Kidney epithelial cell (primary cell): ENCODE measurements at places on chromosomes 1 and 21. TPM values are rescaled to one million over a fixed set of nuclear protein-coding genes. Genes with fewer than 3 reads are reported as not detected.

GRCh38 chr1:203317429-203318228 lies 12.3 kb downstream of the BTG2 start:
- DNase-seq, result no peak

DNA sequence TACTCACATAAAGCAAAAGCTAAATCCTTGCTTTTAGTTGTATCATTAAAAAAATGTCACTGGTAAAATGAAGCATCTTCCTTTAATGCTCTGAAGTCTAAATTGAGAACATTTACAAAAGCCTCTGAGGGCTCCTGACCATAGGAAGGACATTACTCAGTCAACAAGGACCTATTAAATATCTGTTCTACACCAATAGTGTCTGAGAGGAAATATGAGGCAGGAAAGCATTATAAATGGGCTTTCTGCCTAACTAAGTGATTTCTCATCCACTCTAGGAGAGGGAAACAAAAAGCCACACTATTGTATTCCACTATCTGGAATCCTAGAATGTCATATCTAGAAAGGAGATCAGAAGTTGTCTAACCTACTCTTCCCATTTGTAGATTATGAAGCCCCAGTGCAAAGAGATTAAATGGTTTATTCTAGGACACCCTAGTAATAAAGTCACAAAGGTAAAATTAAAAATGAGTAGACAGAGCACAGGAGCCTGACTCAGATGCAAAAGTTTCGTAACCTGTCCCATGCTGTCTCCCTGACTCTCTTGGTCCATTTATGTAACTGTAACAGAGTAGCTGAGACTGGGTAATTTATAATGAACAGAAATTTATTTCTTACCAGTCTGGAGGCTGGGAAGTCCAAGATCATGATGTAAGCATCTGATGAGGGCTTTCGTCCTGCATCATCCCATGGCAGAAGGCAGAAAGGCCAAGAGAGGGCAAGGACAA lies 17.6 kb downstream of the RGS1 start:
- DNase-seq, result no peak

GRCh38 chr1:26110731-26111529 lies 694 bp upstream of the PDIK1L start:
- no peak for DNase-seq

DNA sequence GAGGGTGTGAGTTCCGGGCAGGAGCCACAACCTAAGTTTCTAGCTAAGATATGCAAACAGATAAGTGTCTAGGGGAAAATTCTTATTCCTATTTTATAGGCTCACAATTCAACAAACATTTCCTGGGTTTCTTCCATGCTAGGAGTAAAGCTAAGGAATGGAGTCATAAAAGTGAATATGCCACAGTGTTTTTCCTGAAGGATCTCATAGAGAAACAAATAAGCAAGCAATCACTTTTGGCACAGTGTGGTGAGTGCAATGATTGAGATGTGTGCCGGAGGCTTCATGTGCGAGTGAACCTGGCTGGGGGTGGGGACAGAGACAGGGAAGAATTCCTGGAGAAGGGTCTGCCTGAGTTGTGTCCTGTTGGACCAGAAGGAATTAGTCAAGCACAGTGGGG lies 147.4 kb downstream of the TENT5C start:
- DNase-seq, result no peak

DNA sequence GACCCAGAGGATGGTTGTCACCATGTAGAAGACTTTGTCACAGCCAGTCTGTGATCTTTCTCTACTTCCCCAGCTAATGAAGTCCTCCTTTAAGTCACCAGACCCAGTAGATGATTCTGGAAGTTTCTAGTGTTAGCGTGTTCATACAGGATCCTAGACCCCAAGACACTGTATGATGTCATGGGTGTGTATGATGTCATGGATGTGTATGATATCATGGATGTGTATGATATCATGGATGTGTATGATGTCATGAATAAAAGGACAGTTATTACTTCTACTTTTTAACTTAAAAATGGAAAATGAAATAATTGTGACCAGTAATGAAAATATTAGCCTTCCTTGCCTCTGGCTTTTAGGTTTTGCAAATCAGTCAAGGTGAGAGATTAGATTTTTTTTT lies 260.0 kb downstream of the FMN2 start:
- no peak for DNase-seq

GRCh38 chr1:205772607-205773032 lies 2.7 kb downstream of the RAB29 start:
- DNase-seq, result no peak

- peak; percentile 21 for DNase-seq
Observed at GRCh38 chr21:28283641-28284490, 708.8 kb downstream of the LTN1 start.

- DNase-seq, result no peak
Observed at GRCh38 chr1:62309906-62310305, 9.3 kb downstream of the KANK4 start.

DNA sequence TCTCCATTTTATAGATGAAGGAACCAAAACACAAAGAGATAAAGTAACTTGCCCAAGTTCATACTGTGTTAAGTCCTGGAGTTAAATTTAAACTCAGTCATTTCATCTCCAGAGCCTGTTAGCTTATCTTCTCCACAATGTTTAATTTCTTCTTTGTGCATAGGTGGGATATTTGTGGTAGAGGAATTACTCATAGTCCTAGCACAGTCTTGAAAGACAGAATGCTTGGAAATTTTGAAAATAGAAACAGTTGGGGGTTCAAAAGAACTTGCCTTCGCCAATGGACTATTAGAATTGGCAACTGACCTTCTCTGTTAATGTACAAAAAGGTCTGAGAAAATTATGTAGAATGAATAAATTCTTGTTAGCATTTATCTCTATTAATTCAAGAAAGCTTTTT lies 832.0 kb upstream of the PRMT6 start:
- DNase-seq, result no peak

- peak; percentile 39 for DNase-seq
Observed at GRCh38 chr1:7207875-7208646, 422.8 kb downstream of the CAMTA1 start.

GRCh38 chr1:177053648-177054047 lies 110.9 kb downstream of the ASTN1 start:
- DNase-seq, result no peak

DNA sequence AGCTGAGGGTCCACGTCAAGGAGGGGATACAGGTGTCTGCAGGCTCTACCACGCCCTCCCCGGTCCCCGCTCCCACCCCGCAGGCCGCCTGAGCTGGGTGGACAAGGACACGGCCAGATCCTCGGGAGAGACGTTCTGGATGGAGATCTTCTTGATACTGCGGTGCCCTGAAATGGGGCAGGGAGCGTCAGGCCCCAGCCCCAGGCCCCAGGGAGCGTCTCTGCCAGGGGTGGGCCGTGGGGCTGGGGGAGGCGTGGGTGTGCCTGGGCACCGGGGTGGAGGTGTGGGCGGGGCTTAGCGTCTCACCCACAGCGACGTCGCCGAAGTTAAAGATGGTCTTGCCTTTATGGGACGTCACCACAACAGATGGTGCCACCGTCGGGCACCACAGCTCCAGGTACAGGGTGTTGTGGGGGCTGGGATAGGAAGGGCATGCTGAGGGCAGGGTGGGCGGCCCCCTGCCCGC lies 7.3 kb upstream of the TMEM52 start:
- no peak for DNase-seq

DNA sequence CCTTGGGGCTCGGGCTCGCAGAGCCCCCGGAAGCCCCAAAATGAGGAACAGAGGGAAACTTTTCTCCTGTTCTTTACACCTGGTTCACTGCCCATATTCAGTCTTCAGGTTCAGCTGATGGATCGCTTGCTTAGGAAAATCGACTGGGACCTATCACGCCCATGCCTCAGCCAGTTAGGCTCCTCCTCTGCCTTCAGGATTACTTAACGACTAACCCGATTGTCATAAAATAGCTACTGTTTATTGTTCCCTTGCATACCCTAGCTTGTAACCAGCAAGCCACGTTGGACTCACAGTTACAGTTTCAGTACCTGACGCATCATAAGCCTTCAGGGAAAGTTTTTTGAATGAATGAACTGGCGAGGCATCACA lies 692 bp downstream of the TARDBP start:
- DNase-seq, result no peak

- DNase-seq, result no peak
Observed at GRCh38 chr1:24077278-24077978, 34.5 kb downstream of the MYOM3 start.

- no peak for DNase-seq
Observed at GRCh38 chr1:21233490-21233889, 56.8 kb downstream of the ECE1 start.

DNA sequence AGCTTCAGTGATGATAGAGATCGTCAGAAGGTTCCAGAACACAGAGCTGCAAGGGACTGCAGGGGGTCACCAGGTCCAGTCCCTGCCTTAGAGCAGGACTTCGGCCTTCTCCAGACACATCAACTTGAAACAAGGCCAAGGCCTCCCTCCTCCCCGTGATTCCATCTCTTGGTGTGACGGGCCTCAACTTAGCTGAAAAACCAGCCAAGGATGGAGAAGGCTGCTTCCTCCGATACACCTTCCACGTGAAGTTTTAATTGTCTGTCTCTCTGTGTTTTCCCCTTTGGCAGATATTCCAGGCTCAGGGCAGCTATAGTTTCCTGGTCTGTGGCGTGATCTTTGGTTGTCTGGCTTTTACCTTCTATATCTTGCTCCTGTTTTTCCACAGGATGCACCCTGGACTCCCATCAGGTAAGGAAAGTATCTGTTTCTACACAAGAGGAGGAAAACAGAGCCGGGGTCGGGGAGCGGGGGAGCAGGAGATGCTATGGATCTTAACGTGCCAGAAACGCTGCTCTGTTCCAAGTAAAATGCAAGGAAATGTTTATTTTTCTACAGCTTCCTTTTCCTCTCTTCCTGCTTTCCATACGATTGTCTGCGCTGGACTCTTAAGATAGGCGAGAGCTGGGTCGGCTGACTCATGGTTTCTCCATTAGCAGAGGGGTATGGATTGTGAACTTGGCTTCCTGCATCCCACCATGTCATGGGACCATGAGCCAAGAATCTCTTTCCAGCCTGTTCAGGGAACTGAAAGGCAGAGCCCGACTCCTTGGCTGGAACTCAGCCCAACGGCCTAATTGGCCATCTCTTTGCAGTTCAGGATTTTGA lies 32.8 kb downstream of the ELK4 start:
- no peak for DNase-seq

DNA sequence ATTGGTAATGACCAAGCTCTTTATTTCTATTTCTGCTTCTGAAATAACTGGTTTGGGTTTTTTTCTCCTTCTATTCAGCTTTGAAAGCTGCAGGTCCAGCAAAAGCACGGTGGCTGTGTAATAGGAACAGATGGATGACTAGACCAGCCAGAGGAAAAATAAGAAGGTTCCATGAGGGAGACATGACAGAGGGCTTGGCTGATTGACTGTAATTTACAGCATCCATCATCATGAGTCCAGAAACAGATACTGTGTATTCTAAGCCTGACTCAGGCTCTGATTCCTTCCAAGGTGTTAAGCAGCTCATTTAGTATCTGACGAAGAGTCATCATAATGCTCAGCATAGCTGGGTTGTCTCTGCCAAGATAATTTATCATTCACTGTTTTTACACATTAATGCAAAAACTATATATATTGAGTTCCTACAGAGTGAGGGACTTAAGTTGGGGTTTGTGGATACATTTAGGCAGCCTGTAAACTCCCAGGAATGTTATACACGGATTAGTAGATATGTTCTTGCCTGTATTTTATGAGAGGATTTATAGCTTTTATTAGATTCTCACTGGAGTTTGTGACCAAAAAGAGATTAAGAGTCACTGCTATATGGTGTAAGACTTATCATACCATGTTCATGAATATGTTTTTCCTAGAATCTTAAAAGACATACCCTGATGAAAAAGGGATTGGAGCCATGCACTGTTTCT lies 72.6 kb downstream of the SGIP1 start:
- no peak for DNase-seq

DNA sequence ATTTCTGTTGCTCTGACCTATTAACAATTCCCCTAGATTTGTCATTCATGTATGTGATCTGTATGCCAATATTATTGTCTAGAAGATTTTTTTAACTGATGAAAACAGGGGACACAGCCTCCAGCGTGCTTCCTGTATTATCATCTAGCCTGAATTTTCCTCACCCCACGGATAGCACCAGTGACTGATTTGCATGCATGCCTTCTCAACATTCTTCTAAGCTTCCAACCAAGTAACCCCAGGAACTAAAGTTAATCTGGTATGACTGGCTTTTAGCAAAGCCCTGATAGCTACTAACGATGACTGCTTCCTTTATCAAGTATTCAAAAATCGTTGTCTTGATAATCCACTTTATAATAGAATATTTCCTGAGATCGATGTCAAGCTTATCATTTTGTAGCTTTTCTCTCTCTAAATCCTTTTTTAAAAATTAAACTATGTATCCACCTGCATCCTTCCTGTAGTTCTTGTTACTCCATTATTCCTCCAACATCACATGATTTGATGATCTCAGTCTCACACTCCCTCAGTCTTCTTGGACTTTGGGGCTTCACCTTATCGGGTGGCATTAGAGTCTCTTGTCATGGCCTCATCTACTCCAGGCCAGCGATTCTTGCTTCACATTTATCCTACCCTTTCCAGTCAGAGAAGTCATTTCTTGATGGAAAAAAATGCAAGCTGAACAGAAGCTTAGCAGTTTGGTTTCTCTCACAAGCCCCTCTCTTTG lies 19.0 kb downstream of the BCAR3 start:
- DNase-seq, result no peak

DNA sequence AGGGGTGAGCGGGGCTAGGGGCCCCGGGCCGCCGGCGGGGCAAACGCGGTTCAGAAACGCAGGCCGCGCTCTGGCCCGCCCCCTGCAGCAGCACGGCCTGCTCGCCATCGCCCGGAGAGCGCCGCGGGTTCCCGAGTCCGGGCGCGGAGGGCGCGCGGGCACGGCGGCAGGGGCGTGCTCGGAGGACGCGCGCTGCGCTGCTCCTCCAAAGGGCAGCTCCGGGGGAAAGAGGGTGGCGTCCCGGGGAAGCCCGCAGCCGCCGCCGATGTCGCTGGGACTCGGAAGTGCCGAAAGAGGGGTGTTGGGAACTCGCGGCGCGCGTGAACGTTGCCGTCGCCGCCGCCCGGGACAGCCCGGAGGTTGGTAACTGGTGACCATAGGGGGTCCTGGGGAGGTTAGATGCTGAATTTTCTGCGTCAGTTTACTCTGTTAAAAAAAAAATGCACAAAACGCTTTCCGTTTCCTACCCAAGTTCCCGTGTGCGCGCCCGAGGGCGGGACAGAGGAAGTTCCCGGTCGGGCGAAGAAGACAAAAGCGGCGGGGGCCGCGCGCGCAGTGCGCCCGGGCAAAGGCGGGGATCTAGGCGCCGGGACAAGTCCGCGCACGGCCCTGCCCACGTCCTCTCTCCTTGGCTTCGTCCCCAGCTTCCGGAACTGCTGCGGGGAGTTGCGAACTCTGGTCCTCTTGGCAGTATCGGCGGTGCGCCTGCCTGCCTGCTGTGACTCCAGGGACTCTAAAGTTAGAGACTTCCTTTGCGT lies at the start of gene HHAT:
HHAT (plus strand) TSS at position 157 of the 758 bp plus-strand sequence. CDS start 20,074 bp downstream, outside the sequence.
- no peak for DNase-seq

- DNase-seq, result no peak
Observed at GRCh38 chr1:150966011-150966410, 8.6 kb downstream of the CERS2 start.

DNA sequence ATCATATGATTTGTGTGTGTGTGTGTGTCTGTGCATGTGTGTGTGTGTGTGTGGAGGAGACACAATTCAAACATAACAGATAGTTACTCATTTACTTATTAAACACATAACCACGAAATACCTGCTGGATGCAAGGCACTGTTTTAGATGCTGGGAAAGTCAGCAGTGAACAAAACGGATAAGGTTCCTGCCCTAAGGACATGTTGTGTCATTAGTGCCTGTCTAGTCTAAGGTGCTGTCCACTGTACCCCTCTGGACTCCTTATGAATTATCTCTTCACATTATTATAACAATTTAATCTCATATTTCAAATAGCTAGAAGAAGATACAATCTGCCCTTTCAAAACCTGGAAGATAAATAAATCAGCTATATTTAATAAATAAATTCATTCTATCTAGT lies 162.4 kb downstream of the PLPPR5 start:
- DNase-seq, result no peak

The SLFNL1 gene
- 0.41 TPM in 1 of 2 replicates, not detected in the other for total RNA-seq

The SIKE1 gene
- 40.1 and 51.6 TPM in 2 replicates for total RNA-seq

The TFF1 gene
- not detected in 2 replicates for total RNA-seq
